Right cardiac atrium (tissue), 5 donors: ENCODE measurements at places on chromosomes 4 and X. TPM values are rescaled to one million over a fixed set of nuclear protein-coding genes. Genes with fewer than 3 reads are reported as not detected.
A peak's percentile ranks its signal among the peaks of the same experiment; 100 is the strongest.

Gene TREX2
- polyA plus RNA-seq: 0.48 TPM

Gene SNCA
- polyA plus RNA-seq: 6.6 TPM

Gene BEND2
- polyA plus RNA-seq: 0.18 TPM

Gene COL4A5
- 14.4 TPM for polyA plus RNA-seq

Gene HTR2C
- polyA plus RNA-seq: not detected

Gene NLRP2B
- polyA plus RNA-seq: 0.02 TPM

DNA sequence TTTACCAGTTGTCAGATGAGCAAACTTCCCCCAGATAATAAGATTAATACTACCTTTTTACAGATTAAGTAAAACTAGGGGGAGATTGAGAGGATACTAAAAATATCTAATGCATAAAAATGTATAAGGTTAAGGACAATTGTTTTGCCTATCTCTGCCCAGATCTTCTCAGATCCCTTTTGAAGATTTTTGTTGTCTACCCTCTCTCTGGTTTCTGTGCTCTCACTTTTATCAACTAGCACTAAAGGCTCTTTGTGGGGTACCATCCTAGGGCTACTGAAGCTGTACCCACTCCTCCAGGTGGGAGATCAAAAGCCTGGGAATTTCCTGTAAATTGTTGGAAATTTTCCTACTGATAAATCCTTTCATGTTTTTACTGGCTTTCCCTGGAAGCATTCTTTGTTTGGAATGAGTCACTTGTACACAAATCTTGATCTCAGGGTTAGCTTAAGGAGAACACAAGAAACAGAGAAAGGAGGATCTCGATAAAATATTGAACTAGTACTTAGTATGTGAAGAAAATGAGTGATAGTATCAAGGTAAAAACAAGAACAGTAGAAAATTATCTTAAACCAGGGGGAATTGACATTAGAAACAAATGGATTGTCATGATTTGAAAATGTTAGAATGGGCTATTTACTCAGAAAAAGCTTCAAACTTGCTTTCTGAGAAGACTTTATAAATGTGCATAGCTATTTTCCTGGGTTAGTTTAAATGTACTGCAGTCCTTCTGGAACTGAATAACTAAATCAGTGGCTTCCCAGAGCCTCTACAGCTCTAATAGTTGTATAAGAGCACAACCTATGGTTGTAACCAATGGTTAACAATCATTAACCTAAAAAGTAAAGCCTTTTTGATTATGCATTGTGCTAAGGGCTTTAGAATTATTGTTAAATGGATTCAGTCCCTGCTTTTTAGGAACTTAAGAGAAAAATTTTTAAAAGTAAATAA lies 679.9 kb upstream of the MAGEB2 start:
- no peak for DNase-seq

DNA sequence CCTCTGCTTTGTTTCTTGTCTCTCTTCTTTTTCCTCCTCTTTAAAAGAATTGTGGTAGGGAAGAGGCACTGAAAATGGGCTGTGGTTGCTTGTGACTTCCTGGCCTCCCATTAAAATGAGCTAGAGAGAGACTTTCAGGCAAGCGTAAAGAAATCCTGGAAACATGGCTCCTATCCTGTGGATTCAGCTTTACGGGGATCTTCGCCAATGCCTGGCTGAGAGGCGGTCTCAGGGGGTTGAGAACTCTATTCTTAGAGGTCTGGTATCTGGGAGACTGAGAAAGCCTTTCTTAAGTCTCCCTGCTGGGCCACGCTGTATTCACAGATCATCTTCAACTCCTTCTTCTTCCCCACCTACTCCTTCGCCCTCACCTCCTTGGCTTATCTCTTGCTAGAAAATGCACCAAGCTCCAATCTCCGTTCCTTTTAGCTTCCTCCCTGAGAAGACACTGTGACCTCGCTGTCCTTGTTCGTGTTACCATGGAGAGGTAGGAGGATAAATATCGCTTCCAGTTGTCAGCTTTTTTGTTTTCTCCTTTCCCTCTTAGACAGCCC lies 542 bp upstream of the KLF8 start:
- DNase-seq: no peak

GRCh38 chrX:38004046-38004445 lies 2.3 kb upstream of the SYTL5 start:
- DNase-seq: no peak

GRCh38 chr4:52713456-52713937 lies 37.7 kb downstream of the ERVMER34-1 start:
- no peak for DNase-seq

GRCh38 chr4:94372991-94373390 lies 30.4 kb upstream of the HPGDS start:
- DNase-seq: no peak

DNA sequence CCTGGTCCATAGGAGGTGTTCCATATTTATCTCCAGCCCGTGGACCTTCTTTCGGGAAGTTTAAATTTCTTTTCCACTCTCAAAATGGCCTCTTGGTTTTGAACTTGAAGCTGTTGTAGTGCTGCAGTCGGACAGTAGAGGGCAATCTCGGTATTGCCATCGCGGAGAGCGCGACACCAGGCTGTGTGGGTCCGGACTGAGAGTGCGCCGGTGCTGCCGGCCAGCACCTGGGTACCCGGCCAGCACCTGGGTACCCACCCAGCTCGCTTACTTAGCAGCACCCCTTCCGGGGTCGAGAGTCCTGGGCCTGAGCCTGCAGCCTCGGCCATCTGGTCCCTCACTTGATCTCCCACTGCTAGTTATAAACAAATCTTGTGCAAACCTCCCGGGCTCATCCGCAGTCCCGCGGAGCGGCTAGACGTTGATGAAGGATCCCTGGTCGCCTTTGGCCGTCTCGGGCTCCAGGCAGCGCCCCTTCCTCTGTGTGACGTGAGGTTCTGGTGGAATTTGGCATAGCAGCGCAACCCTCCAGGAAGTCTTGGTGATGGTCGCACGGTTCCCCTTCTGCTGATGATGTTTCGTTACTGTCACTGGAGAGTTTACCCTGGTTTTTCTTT lies 18.0 kb downstream of the FAM9A start:
- no peak for DNase-seq

GRCh38 chr4:176271749-176272148 lies 2.7 kb upstream of the ASB5 start:
- DNase-seq: no peak

DNA sequence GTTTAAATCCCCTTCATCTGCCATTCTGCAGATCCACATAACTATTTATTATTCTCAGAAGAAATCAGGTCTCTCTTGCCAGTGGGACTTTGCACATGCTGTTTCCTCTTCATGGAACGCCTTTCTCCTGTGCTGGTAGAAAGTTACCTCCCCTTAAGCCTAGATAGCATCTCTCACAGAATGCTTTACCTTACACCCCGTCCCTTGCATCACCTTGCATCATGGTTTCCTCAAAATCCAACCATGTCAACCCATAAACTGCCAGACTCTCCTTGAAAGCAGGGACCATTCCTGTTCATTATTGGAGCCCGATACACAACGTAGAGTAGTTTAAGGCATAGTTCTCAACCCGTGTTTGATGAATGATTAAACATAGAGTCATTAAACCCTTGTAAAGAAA lies 396.2 kb upstream of the F9 start:
- no peak for DNase-seq

DNA sequence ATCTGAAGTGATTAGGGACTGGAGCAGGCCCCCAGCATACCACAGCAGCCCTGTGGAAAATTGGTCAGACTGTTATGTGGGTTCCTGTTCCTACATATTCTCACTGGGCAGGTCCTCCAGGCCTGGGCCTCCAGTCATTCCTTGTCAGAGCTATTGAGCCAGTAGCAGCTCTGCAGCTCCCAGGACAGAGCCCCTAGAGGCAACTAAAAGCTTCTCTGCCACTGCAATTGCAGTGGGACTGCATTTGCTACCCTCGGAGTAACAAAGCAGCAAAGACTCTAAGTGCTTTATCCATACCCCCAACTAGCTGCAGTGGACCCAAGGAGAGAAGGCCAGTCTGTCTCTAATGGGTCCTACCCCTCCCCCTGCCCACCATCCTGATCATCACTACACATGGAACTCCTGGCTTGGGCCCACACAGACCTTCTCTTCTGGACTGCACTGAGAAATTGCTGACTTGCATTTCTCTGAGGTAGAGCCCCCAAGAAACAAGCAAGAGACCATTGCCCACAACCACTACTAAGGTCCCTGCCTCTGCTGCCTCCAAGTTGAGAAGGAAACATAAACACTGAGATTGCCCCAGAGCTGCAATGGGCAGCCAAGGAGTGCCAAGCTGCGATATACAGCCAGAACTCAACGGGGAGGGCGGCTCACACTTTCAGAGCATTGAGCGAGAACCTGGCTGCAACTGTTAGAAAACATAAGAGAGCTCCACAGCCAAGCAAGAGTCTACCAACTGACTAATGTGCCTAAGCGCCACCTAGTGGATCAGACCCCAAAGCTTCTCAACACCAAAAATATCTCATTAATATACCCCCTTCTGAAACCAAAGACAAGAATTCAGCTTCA lies 738.7 kb upstream of the NDST4 start:
- DNase-seq: peak; percentile 25

DNA sequence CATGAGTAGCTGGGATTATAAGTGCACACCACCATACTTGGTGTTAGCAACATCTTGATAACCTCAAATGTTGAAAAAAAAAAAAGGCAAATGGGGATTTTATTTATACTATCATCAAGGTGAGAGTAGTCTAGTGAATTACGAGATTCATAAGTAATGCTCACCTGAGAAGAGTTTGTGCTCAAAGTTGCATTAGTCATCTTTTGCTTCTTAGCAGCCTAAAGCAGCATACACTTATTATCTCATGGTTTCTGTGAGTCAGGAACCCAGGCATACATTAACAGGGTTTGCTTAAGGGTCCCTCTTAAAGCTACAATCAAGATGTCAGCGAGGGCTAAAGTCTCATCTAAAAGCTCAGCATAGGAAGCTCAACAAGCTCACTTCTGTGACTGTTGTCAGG lies 8.2 kb upstream of the EXOSC9 start:
- no peak for DNase-seq

DNA sequence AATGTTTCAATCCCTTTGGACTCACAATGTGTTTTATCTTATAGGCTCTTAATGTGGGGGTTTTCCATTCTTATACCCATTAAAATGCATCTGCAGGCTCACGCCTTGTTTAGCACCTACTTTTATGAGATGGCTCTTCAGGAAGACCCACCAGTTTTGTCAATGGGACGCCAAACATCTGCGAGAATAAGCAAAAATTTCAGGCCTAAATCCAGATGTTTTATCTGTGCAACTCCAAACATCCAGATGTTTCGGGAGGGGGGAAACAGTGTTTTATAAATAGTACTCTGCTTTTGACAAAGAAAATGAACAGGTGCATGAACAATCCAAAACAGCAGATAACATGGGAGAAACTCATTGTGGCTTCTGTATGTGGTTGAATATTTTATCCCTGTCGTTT lies 342.8 kb downstream of the DHX15 start:
- DNase-seq: no peak

DNA sequence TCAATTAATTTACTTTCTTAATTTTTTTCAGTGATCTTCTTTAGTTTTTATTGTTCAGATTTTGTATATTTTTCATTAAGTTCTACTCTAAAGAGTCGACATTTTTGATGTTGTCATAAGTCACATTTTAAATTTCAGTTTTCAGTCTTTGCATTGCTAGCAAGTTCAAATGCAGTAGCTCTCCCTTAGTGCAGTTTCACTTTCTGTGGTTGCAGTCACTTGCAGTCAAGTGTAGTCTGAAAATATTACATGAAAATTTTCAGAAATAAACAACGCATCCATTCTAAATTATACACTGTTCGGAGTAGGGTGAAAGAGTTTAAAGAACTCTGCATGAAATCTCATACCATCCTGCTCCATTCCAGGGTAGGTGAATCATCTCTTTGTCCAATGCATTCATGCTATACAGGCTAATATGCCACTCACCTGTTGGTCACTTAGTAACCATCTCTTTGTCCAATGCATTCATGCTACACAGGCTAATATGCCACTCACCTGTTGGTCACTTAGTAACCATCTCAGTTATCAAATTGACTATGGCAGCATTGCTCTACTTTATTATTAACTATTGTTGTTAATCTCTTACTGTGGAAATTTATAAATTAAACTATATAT lies 356.9 kb downstream of the STPG2 start:
- DNase-seq: no peak

DNA sequence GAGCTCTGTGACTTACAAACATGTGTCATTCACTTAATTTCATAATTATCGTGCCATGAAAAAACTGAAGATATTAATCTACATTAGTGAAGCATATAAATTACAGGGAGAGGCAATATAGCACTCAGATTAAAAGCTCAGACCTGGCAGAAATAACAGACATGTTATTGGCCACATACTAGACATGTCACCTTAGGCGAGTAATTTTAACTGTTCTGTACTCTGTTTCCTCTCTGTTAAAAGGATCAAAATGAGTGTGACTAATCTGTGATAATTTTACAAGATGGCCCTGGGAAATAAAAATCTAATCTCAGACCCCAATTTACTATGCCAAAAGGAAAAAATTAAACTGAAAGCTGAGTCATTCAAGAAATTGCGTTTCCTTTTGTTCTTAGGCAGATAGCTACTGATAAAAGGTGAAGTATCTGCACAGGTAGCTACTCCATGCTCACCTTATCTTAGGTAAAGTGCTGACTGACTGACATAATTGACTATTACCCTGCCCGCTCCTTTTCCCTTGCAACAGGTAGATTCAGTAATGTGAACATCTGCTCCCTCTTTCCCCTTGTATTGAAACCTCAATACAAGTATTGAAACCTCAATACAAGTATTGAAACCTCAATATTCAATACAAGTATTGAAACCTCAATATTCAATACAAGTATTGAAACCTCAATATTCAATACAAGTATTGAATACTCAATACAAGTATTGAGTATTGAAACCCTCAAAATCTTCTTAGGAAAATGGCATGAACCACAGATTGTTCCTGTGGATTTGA lies 33.2 kb downstream of the RELL1 start:
- no peak for DNase-seq
